Myometrial cell (primary cell): ENCODE measurements at places on chromosomes 6 and 20. TPM values are rescaled to one million over a fixed set of nuclear protein-coding genes. Genes with fewer than 3 reads are reported as not detected.

Gene SLC17A9
- total RNA-seq, result 26.1 and 36.3 TPM in 2 replicates

Gene FKBP1A
- total RNA-seq, result 185 and 204 TPM in 2 replicates

Gene CCN6
- not detected in 2 replicates for total RNA-seq

Gene NANP
- 6.0 and 7.5 TPM in 2 replicates for total RNA-seq

Gene IL20RA
- 0.29 and 1.2 TPM in 2 replicates for total RNA-seq

Gene TCP11
- total RNA-seq, result 2.3 and 2.6 TPM in 2 replicates

Gene ADAM33
- 19.6 and 22.2 TPM in 2 replicates for total RNA-seq

Gene ESR1
- 0.86 and 1.6 TPM in 2 replicates for total RNA-seq

Gene GGTLC1
- not detected in 2 replicates for total RNA-seq

Gene SMOC2
- total RNA-seq, result not detected in 2 replicates

Gene OPRL1
- 3.2 and 3.5 TPM in 2 replicates for total RNA-seq

Gene RAET1L
- total RNA-seq, result not detected in 2 replicates

Gene DACT2
- not detected in 2 replicates for total RNA-seq

Gene EYS
- under 0.01 and 0.29 TPM in 2 replicates for total RNA-seq

Gene CTCFL
- not detected in 2 replicates for total RNA-seq

Gene PABPC1L
- 5.8 and 8.1 TPM in 2 replicates for total RNA-seq

Gene TRIM40
- not detected in 2 replicates for total RNA-seq

Gene PRRC2A
- 77.8 and 81.9 TPM in 2 replicates for total RNA-seq

Gene HLA-DQB1
- not detected in 2 replicates for total RNA-seq

Gene PRSS16
- total RNA-seq, result 2.3 and 2.8 TPM in 2 replicates

Gene RNF39
- not detected in 2 replicates for total RNA-seq

Gene ABHD16B
- total RNA-seq, result not detected in 2 replicates

Gene DDX43
- 0.58 TPM in 1 of 2 replicates, not detected in the other for total RNA-seq

Gene DAAM2
- 0.29 and 0.35 TPM in 2 replicates for total RNA-seq

Gene PTCRA
- total RNA-seq, result not detected in 2 replicates

Gene EMILIN3
- total RNA-seq, result under 0.01 TPM in 2 replicates

Gene SLA2
- not detected in 2 replicates for total RNA-seq

Gene OR12D3
- total RNA-seq, result not detected in 2 replicates

Gene CD93
- total RNA-seq, result not detected in 2 replicates

Gene RAD21L1
- total RNA-seq, result 0.18 and 0.29 TPM in 2 replicates

Gene SLCO4A1
- total RNA-seq, result 0.89 and 3.7 TPM in 2 replicates

Gene PGC
- total RNA-seq, result not detected in 2 replicates

Gene SOX4
- 2.6 and 2.8 TPM in 2 replicates for total RNA-seq

Gene SNX14
- 73.5 and 94.6 TPM in 2 replicates for total RNA-seq

Gene CRISP2
- not detected in 2 replicates for total RNA-seq

Gene SYCP2
- 0.18 TPM in 1 of 2 replicates, not detected in the other for total RNA-seq

Gene SNAI1
- total RNA-seq, result 0.89 and 2.0 TPM in 2 replicates

Gene IPCEF1
- total RNA-seq, result 1.7 TPM in 1 of 2 replicates, not detected in the other

Gene DEFB110
- total RNA-seq, result not detected in 2 replicates

Gene TTK
- total RNA-seq, result 20.5 and 30.3 TPM in 2 replicates

Gene CEP57L1
- 24.5 and 32.8 TPM in 2 replicates for total RNA-seq
